ENCODE measurements at places on chromosomes 4 and X.

- DNase-seq: no peak
These were observed 578.6 kb downstream of the PCDH7 start for GRCh38 chr4:31298737-31299136.

- no peak for DNase-seq
These were observed 71.1 kb downstream of the SHOX start for GRCh38 chrX:701673-702072.

GRCh38 chrX:49862093-49862492, 17.2 kb upstream of the USP27X start:
- no peak for DNase-seq

GRCh38 chr4:156763511-156763910, 208.1 kb downstream of the PDGFC start:
- DNase-seq: no peak

DNA sequence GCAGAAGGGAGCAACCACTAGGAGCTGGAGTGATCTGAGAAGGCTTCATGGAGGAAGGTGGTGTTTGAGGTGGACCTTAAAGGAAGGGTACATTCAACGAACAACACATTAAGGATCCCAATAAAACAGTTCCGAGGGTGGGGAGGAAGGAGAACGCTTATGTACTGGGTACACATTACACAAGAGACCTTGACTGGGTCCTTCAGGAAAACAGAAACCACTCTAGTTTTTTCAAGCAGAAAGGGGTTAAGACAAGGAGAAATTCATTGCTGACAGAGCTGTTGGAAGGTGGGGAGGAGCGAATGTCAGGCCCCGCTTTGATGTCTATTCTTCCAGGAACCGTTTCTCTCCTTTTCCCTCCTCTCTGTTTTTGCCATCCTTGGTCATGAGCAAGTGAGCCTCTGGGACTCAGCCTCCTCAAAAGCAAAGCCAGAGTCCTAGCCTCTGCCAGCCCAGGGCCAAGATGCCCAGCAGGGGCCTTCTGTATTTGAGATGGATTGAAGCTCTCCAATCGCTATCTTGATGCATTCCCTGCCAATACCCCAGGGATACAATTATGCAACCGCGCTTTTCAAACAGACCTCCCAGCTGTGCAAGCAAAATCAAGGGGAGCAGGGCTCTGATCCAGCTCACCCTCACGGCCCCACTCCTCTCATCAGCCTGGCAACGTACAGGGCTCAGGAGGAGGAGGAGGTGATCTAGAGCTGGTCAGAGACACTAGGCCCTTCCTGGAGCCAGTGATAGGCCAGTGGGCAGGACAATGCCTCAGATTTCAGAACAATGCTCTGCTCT, 48.4 kb downstream of the ZBTB49 start:
- no peak for DNase-seq

DNA sequence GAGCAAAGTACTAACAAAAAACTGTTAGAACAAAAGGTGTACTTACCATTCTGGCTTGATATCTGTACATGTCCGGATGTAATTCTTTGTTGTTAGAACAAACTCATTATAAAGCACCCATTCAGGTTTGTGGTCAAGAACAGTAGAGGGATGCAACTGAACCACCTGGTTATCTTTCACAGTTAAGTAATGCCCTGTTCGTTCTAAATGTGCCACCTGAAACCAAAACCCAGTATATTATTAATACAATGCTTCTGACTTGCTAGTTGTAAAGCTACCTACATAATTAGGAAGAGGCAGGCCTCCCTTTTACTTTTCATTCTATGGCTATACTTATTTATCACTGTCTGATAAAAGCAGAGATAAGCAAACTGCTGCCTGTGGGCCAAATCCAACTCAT, 54.8 kb downstream of the DHX15 start:
- no peak for DNase-seq

- no peak for DNase-seq
These were observed 113.0 kb downstream of the UCHL1 start for GRCh38 chr4:41369680-41370079.

DNA sequence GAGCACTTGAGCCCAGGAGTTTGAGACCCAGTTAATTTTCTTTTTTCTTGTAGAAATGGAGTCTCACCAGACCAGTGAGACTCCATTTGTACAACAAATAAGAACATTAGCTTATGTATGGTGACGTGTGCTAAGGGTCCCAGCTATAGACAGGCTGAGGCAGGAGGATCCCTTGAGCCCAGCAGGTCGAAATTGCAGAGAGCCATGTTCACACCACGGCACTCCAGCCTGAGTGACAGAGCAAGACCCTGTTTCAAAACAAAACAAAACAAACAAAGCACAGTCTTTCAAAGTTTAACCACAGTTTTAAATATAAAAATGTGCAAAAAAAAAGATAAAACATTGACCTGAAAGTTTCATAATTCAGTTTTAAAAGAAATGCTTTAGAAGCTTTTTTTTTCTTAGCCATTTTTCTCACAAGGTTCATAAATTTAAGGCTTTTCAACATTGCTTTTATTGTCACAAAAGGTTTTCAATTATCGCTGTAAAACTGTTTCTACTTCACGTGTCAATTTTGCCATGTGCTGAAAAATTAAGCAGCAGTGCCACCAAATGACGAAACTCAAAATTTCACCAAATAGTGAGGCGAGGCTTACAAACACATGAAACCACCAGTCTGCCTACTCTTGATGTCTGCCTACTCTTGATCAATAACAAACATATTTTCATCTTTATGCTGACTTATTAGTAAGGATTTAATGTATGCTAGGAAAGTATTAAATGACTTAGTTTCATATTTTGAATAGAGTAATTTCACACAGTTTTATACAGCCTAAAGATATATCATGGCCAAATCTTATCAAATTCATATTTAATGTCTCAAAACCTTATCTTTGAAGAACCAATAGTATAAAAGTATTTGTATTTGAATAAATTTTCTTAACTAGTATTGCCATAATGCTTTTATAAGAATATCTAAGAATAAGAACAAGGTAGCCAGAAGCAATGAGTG, 126.3 kb downstream of the NEK1 start:
- DNase-seq: peak; percentile 2

- no peak for DNase-seq
These were observed 86.6 kb downstream of the RTL5 start for GRCh38 chrX:72045141-72045540.

DNA sequence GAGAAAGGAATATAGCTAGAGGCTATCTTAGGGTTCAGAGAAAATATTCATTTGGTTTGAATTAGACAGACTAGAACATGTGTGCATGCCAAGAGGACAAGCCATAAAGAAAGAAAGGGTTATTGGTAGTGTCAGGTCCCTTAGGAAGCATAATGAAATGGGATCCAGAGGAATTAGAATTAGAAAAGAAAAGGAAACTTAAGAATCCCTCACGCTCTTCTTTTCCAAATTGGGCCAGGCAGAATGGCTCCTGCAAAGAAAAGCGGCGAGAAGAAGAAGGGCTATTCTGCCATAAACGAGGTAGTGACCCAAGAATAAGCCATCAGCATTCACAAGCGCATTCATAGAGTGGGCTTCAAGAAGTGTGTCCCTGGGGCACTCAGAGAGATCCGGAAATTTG, 4.9 kb upstream of the ABCG2 start:
- no peak for DNase-seq

DNA sequence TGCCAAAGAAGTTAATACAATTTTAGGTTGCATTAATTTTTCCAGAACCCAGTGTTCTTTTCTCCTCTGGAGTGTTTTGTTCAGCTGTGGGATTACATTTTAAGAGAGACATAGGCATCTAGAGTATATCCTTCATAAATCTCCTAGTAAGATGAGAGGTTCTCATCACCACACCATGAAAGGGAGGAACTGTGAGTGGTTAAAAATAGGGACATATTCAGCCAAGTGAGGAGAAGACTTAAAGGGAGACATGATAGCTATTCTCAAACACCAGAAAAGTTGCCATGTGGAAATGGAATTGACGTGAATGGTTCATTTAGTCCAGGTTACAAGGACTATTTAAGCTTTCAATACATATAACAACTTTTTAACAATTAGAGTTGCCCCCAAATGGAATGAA, 6.5 kb upstream of the MRPL1 start:
- no peak for DNase-seq

- DNase-seq: no peak
These were observed 618.8 kb downstream of the GLUD2 start for GRCh38 chrX:121666171-121666570.

GRCh38 chr4:45183905-45184304, 457.5 kb upstream of the GNPDA2 start:
- no peak for DNase-seq

GRCh38 chrX:13311560-13311959, 8.3 kb downstream of the ATXN3L start:
- no peak for DNase-seq

DNA sequence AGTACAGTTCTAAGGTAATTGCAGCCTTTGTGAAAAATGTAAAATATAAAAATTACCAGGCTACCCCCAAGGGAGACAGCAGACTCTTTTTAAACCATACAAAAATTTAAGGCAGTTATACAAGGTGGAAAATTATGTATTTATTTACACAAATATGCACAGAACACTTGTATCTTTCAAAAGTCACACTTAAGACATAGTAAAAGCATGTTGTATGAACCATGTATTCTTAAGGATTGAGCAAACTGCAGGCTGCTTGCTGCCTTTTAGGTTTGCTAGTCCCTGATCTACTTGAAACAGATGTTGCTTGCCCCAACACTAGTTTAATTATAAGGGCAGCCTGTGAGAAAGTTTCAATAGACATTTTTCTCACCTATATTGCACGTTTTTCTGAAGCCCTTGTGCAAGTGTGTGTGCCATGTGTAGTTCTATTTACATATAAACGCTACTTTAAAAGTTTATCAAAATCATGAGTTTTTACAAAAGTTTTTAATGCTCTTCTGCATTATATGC, 72.8 kb downstream of the PRSS12 start:
- DNase-seq: no peak

DNA sequence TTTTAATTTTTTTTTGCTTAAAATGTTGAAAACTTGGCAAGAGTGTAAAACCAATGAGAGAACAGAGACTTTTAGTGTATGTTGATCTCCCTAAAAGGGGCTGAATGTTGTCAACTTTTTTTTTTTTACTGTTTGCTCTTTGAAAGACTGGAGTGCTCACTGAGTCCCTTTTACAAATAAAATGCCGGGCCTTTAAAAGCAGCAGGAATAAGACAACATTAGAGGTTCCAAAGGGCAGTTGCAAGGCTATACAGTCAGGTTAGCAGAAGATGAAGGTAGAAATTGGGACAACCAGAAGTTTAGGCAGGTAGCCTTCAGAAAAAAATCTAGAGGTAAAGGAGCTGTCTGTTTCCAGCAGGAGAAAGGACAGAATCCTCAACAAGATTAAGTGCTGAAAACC, 132.5 kb upstream of the HTR2C start:
- no peak for DNase-seq

DNA sequence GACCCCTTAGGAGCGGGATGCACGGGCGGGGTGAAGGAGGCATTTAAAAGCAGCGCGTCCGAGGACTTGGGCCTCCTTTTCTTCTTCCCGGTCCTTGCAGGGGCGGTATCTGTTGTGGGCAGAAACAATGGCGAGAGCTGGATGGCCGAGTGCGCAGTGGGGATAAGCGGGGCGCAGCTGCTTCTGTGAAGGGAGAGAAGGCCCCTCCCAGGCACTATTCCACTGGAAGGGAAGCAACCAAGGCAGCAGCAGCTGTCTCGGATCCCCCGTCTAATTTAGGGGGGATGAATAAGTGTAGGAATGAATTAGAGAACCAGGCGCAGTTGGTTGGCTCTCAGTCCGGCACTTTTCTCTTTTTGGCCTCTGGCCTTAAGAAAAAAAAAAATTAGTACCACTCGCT, 995 bp downstream of the SMARCA5 start:
- DNase-seq: peak; percentile 4

DNA sequence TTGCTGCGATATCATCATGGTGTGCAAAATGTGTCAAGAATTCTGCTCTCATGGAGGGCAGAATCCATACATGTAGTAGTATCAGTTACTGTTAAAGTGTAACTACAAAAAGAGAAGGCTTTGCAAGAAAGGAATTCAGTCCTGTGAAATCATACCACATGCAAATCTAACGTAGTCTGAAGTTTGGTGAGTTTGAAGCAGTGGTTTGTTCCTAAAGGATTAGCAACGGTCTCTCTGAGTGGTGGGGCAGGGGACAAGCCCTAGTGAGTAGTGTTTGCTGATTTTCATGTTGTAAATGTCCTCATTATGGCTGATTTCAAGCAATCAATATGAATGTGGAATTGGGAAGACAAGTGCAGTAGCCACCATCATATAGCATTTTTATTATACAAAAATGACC, 47.1 kb upstream of the CLNK start:
- no peak for DNase-seq

DNA sequence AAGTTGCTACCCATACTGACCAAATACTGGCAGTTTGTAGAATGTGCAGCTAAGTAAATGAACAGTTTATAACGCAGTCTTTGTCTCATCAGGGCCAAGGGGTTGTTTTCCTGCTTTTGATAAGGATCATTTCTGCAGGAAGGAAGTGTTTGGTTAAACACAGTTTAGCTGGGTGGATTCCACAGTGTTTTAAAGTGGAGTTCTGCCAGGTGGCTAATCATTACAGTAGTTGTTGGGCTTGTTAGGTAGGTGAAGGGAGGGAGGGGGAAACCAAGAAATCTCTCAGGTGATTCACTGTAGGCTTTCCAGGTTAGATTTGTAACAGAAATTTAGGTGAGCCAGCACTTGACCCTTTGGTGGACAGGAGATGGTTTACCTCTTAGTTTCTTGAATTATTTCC, 58.1 kb downstream of the FNIP2 start:
- peak; percentile 10 for DNase-seq

DNA sequence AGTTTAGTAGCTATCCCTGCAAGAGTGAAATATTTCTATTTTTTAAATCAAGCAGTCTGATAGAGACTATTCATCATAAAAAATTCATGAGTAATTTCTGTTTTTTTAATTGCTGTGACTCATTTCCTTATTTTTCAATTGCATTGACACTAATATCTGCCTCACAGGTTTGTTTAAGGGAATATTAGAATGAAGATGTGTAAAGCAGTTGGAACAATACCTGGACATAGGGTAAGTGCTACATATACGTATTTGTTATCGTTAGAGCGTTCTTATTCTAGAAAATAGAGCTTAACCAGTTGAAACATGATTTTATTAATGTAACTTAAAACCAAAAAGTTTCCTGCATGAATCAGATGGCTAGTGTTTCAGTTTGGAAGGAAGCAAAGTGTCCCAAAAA, 2211.3 kb downstream of the PCDH7 start:
- DNase-seq: no peak

- DNase-seq: no peak
These were observed 135.5 kb downstream of the TMEM47 start for GRCh38 chrX:34521563-34521962.

DNA sequence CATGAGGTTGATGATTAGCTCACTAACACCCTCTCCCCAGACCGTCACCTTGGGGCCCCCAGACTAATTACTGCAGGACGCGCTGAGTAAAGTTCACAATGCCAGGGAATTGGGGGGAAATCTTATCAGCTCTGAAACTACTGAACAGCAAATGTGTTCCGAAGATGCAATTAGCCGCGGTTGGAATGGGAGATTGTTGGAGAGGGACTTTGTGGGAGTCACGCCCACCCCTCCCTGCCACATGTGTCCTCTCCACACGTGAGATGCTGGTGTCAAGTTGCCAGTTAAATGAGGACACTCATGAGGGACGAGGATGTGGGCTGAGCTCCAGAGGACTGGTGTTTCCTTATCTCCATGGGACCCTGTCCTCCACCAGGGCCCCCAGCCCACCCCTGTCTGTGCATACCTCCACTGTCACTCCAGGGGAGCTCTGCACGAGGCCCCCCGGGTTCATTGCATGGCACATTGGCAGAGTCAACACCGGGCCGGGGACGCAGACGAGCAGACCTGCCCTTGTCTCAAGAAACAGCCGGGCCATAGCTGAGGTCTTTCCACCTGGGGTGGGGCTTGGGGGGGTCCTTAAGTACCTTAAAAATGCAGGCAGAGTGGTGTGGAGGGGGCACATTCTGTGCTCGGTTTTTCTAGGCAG, 175.4 kb upstream of the PSAPL1 start:
- DNase-seq: no peak

All from central memory CD4-positive, alpha-beta T cell (primary cell).